LoVo (cell line): ENCODE measurements at places on chromosomes 12 and 14.
A peak's percentile ranks its signal among the peaks of the same experiment; 100 is the strongest.

- no peak for DNase-seq
Measured at GRCh38 chr12:98818239-98818638, 173.1 kb downstream of the APAF1 start.

- peak; percentile 88 for DNase-seq
Measured at GRCh38 chr14:60164712-60165546, at the start of gene DHRS7. Gene DHRS7 (minus strand): TSS chr14:60165398. CDS start chr14:60165309, 89 bp downstream.

DNA sequence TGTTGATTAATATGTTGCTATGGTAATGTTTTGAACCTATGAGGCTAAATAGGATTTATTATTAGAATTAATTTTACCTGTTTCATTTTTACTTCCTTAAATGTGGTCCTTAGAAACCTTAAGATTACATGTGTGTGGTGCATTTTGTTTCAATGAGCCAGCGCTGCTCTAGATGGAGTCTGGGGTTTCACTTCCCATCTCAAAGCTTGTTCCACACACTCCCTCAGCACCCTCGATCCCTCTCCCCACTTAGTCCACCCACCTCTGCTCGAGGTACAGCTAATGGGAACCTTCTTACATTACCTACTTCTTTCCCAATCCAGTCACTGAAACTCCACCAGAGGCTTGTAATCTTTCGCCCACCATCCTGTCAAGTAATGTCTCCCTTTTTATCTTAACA lies 205.2 kb downstream of the PAX9 start:
- no peak for DNase-seq

DNA sequence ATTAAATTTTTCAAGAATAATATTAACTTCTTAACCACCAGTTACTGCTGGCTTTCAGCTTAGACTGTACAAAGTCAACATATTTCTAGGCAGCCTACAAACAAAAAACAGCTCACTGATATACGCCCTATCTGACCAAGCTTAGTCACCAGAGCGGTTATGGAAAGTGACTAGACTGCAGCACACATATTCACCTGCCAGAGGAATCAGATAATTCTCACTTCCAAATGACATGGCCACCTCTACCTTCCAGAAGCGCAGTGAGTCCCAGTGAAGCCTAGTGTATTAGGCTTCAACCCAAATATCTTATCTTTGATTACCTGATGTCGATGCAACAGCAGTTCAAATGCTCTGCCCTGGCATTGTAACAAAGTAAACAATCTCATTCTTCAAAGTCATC lies 8.5 kb downstream of the STXBP6 start:
- peak; percentile 24 for DNase-seq

- no peak for DNase-seq
Measured at GRCh38 chr12:24198070-24198469, 248.6 kb upstream of the SOX5 start.

DNA sequence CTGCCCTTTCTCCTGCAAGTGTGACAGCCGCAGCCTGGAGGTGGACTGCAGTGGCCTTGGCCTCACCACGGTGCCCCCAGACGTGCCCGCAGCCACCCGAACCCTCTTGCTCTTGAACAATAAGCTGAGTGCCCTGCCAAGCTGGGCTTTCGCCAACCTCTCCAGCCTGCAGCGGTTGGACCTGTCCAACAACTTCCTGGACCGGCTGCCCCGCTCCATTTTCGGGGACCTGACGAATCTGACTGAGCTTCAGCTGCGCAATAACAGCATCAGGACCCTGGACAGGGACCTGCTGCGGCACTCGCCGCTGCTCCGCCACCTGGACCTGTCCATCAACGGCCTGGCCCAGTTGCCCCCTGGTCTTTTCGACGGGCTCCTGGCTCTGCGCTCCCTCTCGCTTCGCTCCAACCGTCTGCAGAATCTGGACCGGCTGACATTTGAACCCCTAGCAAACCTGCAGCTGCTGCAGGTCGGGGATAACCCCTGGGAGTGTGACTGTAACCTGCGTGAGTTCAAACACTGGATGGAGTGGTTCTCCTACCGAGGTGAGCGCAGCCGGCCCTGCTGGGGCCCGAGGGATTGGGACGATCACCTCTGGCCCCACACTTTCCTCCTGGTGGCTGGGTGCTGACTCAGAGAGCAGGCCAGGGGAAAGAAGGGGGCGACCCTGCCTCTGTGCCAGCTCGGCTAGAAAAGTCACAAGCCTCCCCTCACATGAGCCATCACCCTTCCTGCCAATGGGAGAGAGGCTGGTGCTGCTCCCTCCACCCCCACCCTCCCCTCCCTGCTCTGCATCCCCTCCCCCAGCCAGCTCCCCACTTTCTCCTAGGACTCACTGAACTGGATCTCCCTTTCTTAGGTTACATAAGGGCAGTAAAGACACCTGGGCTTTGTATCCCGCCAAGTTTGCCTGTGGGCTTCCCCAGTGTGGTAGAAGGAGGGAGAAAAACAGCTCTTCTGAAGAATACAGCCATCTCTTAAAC lies 10.9 kb downstream of the LRTM2 start:
- DNase-seq: peak; percentile 51

DNA sequence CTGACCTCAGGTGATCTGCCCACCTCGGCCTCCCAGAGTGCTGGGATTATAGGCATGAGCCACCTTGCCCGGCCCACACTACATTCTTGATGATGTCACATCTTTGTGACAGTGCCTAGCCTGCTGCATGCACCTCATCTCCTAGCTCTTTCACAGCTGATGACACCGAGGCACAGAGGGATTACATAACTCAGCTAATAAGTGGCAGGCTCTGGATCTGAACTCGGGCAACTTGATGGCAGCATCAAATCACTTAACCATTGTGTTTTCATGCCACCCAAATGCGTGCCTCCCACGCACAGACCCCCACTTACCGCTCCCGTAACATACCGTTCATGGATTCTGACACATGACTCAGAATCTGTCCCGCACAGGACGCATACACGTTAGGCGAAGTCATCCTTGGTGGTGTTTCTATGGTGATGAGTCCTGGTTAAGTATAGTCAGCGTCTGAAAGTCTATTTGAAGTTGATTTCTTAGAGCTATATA lies 7.4 kb downstream of the TMEM120B start:
- DNase-seq: no peak

- no peak for DNase-seq
Measured at GRCh38 chr12:130116791-130117190, 45.5 kb upstream of the FZD10 start.

- DNase-seq: no peak
Measured at GRCh38 chr12:3381059-3382047, 109.7 kb upstream of the PRMT8 start.

DNA sequence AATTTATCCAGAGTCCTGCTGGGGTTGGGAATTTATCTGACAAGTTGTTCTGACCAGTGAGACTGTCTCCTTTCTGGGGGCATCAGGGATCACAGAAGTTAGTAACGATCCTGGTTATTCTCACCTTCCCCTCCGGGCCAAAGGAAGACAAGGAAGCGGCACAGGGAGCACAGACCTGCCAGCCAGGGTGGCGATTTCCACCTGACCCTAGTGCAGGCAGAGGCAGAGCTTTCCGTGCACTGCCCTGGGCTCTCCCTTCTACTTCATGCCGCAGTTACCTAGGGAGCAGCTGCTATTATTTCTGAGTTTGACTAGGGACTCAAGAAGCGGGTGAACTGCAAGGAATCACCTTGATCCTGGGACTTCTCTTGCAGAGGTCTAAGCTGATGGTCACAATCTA lies 7.4 kb downstream of the TMEM106C start:
- DNase-seq: no peak

DNA sequence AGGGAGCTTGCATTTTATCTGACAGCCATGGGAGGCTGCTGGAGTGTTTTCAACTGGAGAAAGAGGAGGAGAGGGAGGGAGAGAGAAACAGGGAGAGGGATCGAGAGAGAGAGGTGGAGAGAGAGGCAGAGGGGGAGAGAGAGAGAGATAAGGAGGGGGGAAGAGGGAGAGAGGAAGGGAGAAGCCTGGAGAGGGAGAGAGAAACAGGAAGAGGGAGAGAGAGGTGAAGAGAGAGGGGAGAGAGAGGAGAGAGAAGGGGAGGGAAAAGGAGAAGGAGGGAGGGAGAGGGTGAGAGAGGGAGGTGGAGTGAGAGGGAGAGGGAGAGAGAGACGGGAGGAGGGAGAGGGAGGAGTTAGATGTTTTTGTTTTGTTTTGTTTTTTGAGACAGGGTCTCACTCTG lies 45.6 kb downstream of the DNAH10 start:
- DNase-seq: no peak

- DNase-seq: peak; percentile 62
Measured at GRCh38 chr12:74725154-74725553, 187.5 kb downstream of the ATXN7L3B start.

- DNase-seq: no peak
Measured at GRCh38 chr12:3572560-3572959, 81.6 kb downstream of the PRMT8 start.

DNA sequence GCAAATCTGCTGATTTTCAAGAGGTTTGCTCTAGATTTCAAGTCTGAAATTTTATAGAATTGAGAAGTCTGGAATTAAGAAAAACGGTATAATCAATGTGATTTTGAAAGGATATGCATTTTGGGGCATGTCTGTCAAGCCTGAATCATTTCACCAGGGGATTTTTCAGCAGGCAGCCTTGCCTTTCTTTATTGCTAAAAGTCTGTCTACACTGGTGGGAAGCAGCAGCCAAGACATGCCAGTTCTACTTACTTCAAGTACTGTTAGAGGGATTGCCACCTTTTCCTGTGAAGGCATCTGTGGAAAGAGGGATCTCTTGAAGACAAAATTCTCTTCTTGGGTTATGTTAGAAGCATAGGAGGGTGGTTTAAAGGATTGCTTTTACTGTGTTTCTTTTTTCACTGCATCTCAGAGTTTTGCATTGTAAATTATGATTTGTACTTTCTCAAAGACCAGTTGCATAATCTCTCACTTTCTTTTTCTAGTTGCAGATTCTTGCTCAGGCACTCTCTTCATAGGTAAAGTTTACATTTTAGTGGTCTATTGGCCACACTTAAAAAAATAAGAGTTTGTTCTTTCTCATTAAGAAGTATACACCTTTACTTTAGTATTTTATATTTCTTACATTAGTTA lies 837.0 kb downstream of the GALC start:
- no peak for DNase-seq

GRCh38 chr12:851343-851742 lies 98.2 kb downstream of the RAD52 start:
- no peak for DNase-seq

- no peak for DNase-seq
Measured at GRCh38 chr14:88947646-88948598, 123.5 kb downstream of the TTC8 start.

DNA sequence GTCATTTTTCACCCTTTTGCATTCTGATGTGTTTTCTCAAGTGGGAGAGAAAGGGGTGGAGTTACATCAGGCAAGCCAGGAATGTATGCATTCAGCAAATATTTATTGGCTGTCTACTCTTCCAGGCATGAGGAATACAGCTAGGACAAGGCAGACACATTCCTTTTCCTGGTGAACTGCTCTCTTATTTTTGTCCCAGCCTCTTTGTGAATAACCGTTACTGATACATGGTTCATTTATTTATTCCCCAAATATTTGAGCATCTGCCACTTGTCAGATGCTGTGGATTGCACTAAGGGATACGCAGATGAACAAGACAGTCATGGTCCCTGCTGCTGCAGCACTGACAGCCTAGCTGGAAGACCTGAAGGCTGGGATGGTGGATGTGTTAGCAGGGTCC lies 6.1 kb downstream of the PELI2 start:
- DNase-seq: no peak

GRCh38 chr14:92437309-92437708 lies 76.3 kb upstream of the RIN3 start:
- DNase-seq: no peak

DNA sequence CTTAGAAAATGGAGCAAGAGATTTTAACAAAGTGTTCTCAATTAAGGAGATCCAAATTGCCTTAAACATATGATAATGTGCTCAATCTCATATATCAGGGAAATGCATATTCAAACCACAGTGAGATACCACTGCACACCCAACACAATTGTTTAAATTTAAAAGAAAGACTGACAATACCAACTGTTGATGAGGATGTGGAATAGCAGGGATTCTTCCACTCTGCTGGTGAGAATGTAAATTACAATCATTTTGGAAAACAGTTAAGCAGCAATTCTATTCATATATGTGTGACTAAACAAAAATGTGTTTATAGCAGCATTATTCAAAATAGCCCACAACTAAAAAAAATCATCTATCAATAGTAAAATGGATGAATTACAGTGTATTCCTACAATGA lies 144.2 kb downstream of the KICS2 start:
- no peak for DNase-seq

DNA sequence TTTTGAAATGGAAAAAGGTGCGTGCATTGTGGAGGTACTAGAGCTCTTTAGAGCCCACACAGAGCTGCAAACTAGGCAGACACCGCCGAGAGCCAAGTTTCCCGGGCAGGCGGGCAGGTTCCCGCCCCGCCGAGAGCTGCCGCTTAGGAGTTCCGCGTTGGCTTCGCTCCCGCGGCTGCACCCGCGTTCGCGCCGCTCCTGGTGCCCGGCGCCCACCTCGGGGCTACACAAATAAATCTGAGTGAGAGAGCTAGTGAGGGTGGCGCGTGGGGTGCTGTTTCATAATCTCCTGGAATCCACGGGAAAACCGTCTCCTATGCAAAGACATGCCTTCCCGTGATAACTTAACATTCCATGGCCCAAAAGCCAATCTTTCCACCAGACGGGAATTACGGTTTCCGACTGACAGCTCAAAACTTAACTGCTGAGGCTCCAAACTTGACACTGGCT lies 645 bp downstream of the KITLG start:
- no peak for DNase-seq

DNA sequence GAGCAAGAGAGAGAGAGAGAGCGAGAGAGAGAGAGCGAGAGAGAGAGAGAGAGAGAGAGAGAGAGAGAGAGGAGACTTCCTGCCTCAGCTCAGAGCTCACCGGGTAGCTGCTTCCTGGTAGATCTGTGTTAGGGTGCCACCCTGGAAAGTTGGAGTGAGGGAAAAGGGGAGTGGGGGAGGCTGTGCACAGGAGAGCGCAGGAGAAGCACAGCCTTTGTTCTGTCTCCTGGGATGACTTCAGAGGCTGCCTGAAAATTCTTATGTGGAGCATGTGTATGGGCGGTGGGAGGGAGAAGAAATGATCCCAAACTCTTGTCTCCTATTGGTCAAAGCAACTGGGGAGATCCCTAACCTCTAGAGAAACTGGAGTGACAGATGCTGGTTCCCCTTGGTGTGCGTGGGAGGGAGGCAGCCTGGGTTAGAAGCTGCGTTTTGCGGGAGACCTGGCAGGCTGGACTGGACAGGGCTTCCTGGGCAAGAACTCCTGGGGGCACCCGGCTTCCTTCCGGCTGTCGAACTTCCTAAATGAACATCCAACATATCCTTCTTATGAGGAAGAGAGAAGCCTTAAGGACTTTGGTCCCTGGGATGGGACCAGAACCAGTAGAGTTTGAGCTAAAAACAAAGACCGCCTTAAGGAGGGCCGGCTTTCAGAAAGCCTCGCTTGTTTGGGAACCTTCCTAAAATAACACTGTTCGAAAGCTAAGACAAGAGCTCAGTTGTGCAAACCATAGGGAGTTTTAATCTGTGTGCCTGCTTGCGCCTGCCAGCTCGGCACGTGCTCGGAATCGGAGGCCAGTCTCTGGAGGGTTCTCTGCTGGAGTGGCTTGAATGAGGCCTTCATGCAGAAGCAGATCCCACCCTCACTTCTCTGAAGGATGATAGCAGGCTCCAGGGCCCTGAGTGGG lies 30.4 kb upstream of the BEGAIN start:
- no peak for DNase-seq
